EH (cell line): ENCODE measurements at places on chromosomes 12 and 14.

GRCh38 chr12:109309381-109310246 is 530 bp upstream of the FOXN4 start:
- no peak for DNase-seq

GRCh38 chr12:113403435-113404415 is at the start of gene SDS:
Gene SDS, minus strand, starts transcription at chr12:113403887. Its CDS starts 4,179 bp downstream, at chr12:113399708.
- DNase-seq: peak; percentile 37

DNA sequence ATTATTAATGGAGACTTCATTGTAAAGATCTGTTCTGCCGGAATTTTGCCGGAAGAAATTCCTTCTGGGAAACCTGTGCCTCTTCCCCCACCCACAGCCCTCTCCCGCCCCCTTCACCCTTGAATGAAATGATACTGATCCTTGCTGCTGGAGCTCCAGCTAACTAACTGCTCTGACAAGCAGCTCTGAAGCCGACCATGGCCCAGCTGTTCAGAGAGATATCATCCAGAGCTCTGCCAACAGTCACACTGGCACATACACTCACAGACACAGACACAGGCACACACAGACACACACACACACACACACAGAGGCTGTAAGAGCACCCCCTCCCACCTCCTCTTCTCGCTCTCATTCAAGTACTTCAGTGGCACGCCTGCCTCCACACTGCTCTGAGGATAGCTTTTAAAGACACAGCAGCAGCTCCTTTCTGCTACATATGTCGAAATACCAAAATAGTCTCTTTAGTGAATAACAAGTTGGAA is 88.6 kb downstream of the R3HDM2 start:
- DNase-seq: peak; percentile 1

DNA sequence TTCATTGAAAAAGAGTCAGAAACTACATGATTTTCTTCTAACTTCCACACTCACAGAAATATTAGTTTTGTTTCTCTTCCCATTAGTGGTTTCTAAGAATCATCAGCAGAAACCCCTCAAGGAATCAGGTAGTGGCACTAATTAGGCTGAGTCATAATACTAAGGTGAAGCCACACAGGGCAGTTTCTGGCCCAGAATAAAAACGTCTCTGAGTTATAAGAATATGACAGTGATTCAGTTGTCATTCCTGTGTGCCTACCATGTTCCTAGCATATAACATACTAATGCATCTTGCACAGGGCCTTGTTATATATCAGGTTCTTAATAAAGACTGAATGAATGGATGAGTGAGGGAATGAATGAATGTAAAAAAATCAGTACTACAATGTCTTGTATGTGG is 206.0 kb upstream of the PLEKHG7 start:
- no peak for DNase-seq

- DNase-seq: peak; percentile 18
Measured at GRCh38 chr14:38502239-38502638, 246.3 kb upstream of the CLEC14A start.

- DNase-seq: no peak
Measured at GRCh38 chr12:94616203-94616729, 34.1 kb downstream of the TMCC3 start.

GRCh38 chr14:89466944-89467343 is 49.9 kb upstream of the FOXN3 start:
- DNase-seq: no peak

DNA sequence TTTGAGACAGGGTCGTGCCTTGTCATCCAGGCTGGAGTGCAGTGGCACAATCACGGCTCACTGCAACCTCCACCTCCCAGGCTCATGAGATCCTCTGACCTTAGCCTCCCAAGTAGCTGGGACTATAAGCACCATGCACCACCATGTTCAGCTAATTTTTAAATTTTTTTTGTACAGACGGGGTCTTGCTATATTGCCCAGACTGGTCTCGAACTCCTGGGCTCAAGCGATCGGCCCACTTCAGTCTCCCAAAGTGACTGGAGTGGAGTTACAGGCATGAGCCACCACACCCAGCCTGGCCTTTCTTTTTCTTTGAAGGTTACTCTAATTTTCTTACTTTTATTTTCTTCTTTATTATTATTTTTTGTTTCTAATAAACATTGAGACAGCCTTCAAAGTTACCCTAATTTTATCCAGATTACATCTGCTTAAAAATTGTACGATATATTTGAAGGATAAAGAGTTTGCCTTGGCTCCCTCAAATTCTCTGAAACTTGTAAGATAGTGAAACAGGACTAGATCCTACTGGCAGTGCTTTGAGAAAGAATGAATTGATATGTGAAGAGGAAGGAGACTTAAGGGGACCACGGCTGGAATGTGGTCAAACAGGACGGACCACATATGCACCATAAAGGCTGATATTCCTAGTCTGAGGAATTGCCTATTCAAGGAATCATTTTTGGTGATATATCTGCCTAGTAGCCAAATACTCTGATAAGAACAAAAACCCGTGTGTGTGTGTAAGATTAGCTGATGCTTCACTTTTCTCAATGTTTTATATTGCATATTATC is 14.1 kb upstream of the SINHCAF start:
- no peak for DNase-seq

DNA sequence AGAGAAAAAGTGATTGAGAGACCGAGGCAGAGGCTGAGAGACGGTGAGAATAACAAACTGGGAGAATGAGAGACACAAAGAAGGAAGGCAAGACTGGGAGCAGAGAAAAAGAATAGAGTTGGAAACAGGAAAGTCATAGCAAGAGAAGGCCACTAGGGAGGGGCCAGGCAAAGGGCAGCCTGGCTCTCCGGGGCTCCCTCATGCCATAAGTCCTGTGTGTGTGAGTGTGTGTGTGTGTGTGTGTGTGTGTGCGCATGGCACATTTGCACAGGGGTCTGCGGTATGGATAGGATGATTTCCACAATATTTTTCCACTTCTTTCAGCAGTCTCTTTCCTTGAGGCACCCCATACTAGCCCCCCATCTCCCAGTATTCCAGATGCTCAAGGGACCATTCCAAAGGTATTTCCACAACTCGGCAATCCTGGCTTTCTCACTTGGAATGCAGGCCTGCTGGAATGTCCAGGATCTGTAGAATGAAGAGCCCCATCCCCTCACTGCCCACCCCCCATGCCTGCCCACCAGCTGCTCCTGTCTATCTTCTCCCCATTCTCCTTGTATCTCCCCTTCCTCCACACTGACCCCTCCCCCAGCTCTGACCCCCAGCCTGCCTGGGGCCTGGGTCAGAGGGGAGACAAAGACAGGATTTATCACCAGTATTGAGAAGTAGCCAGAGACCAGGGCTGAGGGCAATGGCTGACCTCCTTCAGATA is 9.0 kb downstream of the GPR84 start:
- DNase-seq: no peak

GRCh38 chr14:75452900-75453816 is 25.3 kb downstream of the JDP2 start:
- DNase-seq: peak; percentile 99

DNA sequence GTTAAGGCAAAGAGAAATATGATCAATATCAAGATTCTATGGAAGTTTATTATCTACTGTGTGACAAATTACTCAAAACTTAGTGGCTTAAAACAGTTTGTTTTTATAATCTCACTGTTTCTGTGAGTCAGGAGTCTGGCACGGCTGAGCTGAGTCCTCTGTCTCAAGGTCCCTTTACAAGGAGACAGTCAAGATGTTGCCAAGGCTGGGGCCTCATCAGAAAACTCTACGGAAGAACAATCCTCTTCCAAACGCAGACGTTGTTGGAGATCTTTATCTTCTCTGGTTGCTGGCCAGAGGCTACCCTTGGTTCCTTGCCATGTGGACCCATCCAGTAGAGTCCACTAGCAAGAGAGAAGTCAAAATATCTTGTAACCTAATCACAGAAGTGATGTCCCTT is 100.6 kb upstream of the CCND2 start:
- peak; percentile 77 for DNase-seq

GRCh38 chr14:67502867-67503266 is 14.3 kb upstream of the TMEM229B start:
- no peak for DNase-seq

GRCh38 chr14:69004731-69005431 is 25.8 kb upstream of the ACTN1 start:
- peak; percentile 35 for DNase-seq

DNA sequence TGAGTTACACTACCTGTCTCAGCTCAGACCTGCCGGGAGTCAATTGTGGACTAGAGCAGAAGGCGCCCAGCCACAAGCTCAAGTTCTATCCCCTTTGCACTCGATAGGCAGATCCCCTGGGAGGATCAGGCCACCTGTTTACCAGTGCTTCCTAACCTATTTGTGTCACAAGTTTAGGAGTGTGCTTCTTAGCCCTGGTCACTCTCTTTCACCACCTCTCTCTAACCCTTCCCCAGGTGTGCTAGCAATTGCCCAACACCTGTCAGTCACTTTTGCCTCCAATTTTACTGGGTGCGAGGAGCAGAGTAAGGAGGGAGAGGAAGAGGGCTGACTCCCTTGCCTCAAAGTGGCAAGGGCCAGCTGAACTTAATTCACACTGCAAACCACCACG is 745 bp upstream of the NAA30 start:
- DNase-seq: no peak

DNA sequence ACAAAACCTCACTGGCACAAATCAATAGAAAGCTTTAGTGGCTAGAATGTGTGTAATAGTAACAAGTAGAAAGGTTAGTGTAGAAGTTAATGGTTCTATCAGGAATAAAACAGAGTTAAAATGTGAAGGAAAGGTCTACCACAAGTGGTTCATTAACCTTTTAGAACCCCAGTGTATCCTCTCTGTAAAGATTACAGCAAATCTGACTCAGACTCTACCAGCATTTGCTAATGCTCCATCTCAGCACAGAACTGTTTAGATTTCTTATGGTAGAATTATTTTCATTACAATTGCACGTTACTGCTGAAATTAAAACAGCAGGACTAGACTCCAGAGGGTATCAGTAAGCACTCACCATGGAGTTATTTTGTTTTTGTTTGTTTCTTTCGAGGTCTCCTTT is 609.0 kb upstream of the LMO3 start:
- no peak for DNase-seq

DNA sequence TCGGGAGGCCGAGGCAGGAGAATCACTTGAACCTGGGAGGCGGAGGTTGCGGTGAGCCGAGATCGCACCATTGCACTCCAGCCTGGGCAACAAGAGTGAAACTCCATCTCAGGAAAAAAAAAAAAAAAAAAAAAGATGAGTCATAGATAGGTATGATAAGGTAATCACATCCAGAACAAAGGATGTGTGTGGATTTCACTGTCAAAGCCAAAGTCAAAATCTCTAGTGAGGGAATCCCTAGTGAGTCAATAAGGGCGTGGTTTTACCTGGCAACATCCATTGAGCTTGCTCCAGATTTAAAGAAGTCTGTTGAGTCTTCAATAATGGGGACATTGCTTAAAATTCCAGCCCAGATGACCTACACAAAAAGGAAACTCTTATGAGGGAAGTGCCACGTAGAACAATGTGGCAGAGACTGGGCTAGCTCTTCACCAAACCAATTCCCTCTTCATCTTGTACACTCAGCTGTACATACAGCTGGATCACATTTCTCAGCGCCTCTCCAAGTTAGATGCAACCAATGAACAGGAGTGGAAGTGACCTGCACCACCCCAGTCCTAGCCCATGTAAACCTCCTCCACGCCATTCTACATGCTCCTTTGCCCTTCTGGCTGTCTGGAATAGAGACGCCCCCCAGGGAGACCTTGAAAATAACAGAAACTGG is 23.4 kb downstream of the ALDH1L2 start:
- no peak for DNase-seq

- no peak for DNase-seq
Measured at GRCh38 chr12:109760930-109761921, 47.6 kb downstream of the FAM222A start.

- peak; percentile 42 for DNase-seq
Measured at GRCh38 chr12:770479-770878, 18.1 kb downstream of the WNK1 start.

- DNase-seq: no peak
Measured at GRCh38 chr14:39766397-39767000, 334.3 kb upstream of the FBXO33 start.

DNA sequence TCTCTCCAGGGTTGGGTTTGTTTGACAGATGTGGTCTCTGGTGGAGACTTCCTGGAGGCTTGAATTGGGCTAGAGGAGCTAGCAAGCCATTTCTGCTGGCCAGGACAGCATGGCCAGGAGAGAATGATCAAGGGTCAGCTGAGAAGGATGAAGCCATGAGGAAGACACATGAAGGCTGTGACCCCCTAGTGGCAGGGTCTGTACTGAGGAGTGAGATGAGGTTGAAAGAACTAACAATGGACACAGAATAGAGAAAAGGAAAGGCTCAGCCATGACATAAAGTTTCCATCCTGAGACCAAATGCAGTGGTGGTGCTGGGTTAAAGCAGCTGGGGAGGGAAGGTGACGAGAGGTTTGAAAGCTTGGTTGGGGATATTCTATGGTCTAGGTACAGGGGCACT is 89.9 kb downstream of the NT5DC3 start:
- DNase-seq: no peak

DNA sequence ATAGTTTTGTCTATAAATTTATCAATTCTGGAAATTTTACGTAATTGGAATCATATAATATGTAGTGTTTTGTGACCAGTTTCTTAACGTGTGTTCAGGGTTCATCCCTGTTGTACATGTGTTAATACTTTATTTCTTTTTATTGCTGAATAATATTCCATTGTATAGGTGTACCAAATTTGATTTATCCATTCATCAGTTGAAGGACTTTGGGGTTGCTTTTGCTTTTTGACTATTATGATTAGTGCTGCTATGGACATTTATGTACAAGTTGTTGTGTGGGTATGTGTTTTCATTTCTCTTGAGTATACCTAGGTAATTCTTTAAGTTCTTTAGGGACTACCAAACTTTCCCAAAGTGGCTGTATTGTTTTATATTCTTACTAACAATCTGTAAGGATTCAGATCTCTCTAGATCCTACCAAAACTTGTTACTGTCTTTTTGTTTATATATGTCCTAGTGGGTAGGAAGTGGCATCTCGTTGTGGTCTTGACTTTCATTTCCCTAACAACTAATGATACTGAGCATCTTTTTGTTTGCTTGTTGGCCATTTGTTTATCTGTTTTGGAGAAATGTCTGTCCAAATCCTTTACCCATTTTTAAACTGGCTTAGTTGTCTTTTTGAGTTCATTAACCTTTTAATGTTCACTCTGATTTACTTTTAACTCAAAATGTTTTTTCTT is 14.9 kb downstream of the VRK1 start:
- no peak for DNase-seq

GRCh38 chr14:61703342-61704129 is 8.2 kb downstream of the HIF1A start:
- DNase-seq: no peak

GRCh38 chr14:65948302-65948701 is 535.8 kb downstream of the FUT8 start:
- DNase-seq: no peak
